Left lung (tissue), 14 donors: ENCODE measurements at places on chromosomes 3 and 15. TPM values are rescaled to one million over a fixed set of nuclear protein-coding genes. Genes with fewer than 3 reads are reported as not detected.

GRCh38 chr15:47551079-47551478 lies 166.2 kb upstream of the SEMA6D start:
- H3K27ac ChIP-seq = no peak overlapping the region
- H3K27me3 ChIP-seq = no peaks in the 10 kb centered on the region
- no peak for DNase-seq
- H3K4me3 ChIP-seq = no peak overlapping the region
- H3K4me1 ChIP-seq = no peaks in the 10 kb centered on the region

The ZCWPW2 gene
- 0.84 TPM for total RNA-seq

DNA sequence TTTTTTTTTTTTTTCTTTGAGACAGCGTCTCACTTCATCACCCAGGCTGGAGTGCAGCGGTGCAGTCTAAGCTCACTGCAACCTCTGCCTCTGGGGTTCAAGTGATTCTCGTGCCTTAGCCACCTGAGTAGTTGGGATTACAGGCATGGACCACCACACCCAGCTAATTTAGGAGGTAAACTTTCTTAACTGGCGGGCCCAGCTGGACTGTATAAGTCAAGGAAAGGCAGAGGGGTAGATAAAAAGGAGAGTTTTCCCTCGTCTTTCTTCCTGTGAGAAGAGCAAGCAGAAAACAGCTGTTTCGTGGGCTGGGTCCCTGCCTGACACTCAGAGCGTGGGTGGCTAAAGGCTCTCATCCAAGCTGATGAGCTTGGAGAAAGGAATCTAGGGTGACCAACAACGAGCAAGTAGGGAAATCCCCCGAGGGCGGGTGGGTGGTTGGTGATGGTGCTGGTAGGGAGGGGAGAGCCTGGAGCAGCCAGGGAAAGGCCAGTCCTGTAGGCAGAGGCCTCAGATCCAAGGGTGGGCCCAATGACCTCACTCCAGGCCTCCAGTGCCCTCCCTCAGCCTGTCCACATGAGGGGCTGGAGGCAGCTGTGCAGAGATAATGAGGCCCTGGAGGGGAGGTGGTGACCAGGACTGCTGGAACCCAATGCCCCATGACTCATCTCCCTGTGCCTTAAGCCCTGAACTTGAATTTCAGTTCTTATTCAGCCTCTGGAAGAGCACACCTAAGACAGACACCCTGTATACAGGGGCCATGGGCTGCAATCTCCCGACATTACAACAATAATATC lies 43.1 kb upstream of the LIMD1 start:
- H3K4me3 ChIP-seq = no peak overlapping the region
- H3K27me3 ChIP-seq = no peaks in the 10 kb centered on the region
- no peaks in the 10 kb centered on the region for H3K36me3 ChIP-seq
- H3K27ac ChIP-seq = no peak overlapping the region
- peaks cover 37% of the 10 kb centered on the region for H3K4me1 ChIP-seq

The TRMT10C gene
- total RNA-seq = 12.3 TPM

The SNURF gene
- 6.6 TPM for total RNA-seq

DNA sequence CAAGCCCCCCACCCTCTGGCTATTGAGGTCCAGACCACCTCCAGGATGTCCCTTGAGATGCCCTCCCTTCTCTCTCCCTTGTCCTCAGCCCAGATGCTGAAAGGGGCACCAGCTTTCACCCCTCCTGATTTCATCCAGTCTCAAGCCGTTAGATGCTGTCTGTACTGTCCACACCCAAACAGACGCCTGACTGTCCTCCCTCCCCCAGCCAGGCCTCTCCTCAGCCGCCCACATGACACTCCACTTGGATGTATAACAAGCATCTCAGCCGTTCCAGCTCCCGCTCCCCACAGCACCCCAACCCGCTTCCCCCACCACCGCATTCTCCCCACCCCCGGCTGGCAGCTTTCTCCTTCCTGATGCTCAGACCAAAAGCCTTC lies 25.0 kb upstream of the CYP11A1 start:
- H3K36me3 ChIP-seq = no peaks in the 10 kb centered on the region
- DNase-seq = no peak
- no peaks in the 10 kb centered on the region for H3K27me3 ChIP-seq
- H3K4me1 ChIP-seq = peaks cover 17% of the 10 kb centered on the region

DNA sequence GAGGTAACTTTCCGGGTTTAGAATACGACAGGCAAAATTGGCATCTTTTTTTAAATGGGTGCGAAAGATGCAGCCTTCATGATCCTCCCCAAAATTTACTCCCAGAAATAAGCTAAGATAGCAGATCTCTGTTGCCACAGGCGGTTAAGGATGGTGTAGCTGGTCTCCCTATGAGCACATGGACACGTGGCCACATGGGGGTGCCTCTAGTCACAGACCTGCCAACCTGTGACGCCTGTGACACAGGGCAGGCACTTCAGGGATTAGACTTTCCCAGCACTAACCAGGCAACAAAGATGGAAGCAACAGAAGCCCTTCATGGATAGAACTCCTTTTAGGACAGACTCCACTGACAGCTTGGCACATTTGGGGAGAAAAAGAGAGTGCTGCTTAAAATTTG lies 320.3 kb downstream of the THSD4 start:
- no peaks in the 10 kb centered on the region for H3K36me3 ChIP-seq
- DNase-seq = no peak
- no peak overlapping the region for H3K4me3 ChIP-seq
- peaks cover 9% of the 10 kb centered on the region for H3K4me1 ChIP-seq
- H3K27me3 ChIP-seq = no peaks in the 10 kb centered on the region
- no peak overlapping the region for H3K27ac ChIP-seq

GRCh38 chr15:68499620-68500312 lies 67.8 kb upstream of the ITGA11 start:
- H3K27me3 ChIP-seq = no peaks in the 10 kb centered on the region
- no peak for DNase-seq
- no peaks in the 10 kb centered on the region for H3K36me3 ChIP-seq
- no peak overlapping the region for H3K4me3 ChIP-seq
- no peaks in the 10 kb centered on the region for H3K4me1 ChIP-seq

DNA sequence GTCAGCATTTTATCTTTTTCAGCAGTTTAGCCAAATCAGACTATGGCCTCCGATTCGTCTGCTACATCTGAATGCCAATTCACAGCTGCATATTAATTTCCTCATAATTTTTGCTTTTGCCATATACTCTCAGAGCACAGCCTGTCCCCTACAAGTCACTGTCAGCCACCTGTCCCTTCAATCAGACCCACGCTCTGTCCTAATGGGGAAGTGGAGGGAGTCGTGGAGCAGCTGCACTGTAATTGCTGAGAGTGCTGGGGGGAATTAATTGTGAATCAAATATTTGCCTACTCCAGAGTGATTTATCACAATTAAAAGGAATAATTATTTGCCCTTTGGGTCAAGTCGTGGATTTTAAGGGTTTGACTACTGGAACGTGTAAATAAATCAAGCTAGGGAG lies 75.5 kb downstream of the EBLN2 start:
- H3K4me1 ChIP-seq = no peaks in the 10 kb centered on the region
- DNase-seq = no peak
- no peak overlapping the region for H3K27ac ChIP-seq
- no peaks in the 10 kb centered on the region for H3K27me3 ChIP-seq
- no peaks in the 10 kb centered on the region for H3K36me3 ChIP-seq
- no peak overlapping the region for H3K4me3 ChIP-seq

DNA sequence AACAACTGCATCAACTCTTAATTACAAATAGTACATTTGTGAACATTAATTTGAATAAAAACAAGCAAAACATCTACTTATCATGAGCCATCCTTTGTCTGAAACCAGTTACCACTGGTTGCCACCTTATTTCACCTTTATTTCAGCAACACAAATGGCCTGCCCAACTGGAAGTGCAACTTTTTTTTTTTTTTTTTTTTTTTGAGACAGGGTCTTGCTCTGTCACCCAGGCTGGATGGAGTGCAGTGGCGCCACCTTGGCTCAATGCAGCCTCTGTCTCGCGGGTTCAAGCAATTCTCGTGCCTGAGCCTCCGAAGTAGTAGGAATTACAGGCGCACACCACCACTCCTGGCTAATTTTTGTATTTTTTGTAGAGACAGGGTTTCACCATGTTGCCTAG lies 13.1 kb downstream of the WDR82 start:
- no peak overlapping the region for H3K27ac ChIP-seq
- peaks cover 59% of the 10 kb centered on the region for H3K4me1 ChIP-seq
- no peaks in the 10 kb centered on the region for H3K36me3 ChIP-seq
- no peak overlapping the region for H3K4me3 ChIP-seq

GRCh38 chr3:143901105-143901504 lies 52.8 kb upstream of the SLC9A9 start:
- H3K27me3 ChIP-seq = no peaks in the 10 kb centered on the region
- no peak for DNase-seq
- no peaks in the 10 kb centered on the region for H3K4me1 ChIP-seq
- no peak overlapping the region for H3K27ac ChIP-seq
- no peak overlapping the region for H3K4me3 ChIP-seq

GRCh38 chr3:186255703-186256331 lies 106.2 kb downstream of the DGKG start:
- no peaks in the 10 kb centered on the region for H3K27me3 ChIP-seq
- no peaks in the 10 kb centered on the region for H3K4me1 ChIP-seq
- no peak for DNase-seq
- H3K27ac ChIP-seq = no peak overlapping the region

- peaks cover 44% of the 10 kb centered on the region for H3K27me3 ChIP-seq
- H3K27ac ChIP-seq = no peak overlapping the region
- DNase-seq = no peak
- no peak overlapping the region for H3K4me3 ChIP-seq
- H3K36me3 ChIP-seq = no peaks in the 10 kb centered on the region
- H3K4me1 ChIP-seq = no peaks in the 10 kb centered on the region
These were observed 25.8 kb upstream of the TGM5 start for GRCh38 chr15:43292375-43293078.

The ACKR4 gene
- total RNA-seq = 4.8 TPM

DNA sequence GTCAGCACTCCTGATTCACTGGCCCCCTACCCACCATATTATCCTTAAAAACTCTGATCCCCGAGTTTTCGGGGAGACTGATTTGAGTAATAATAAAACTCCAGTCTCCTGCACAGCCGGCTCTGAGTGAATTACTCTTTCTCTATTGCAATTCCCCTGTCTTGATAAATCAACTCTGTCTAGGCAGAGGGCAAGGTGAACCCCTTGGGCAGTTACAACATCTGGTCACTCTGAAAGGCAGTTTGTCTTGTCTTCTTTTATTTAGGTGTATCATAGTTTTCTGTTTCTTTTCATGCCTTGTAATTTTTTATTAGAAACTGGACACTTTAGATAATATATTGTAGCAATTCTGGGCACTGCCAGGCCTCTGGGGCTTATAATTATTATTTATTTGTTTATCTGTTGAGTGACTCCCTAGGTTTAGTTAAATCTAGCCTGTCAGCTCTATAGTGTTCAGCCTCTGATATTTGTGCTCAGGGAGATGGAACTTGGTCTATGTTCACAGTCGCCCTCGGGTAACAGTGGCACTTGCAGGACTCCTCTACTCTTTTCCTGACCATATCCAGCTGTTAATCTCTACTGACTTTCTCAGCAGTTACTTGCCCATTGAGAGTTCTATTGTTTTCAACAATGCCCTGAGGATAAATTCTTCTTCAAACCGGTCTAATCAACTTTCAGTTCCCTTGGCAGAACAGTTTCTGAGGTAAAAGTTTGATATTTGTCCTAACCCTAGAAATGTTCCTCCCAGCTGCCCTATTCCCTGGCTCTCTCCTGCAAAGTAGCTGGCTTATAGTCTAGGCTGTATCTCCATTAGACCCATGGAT lies 15.5 kb upstream of the PLAAT1 start:
- H3K27ac ChIP-seq = no peak overlapping the region
- DNase-seq = no peak
- H3K4me3 ChIP-seq = no peak overlapping the region

- H3K27me3 ChIP-seq = no peaks in the 10 kb centered on the region
- H3K4me1 ChIP-seq = peaks cover 29% of the 10 kb centered on the region
- H3K27ac ChIP-seq = peak overlapping the region; percentile 98
- DNase-seq = no peak
These were observed 841 bp downstream of the EIF3J start for GRCh38 chr15:44537735-44538240.

GRCh38 chr15:50225057-50225456 lies 40.5 kb downstream of the HDC start:
- no peaks in the 10 kb centered on the region for H3K36me3 ChIP-seq
- no peak for DNase-seq
- H3K4me3 ChIP-seq = no peak overlapping the region
- H3K27me3 ChIP-seq = no peaks in the 10 kb centered on the region
- no peak overlapping the region for H3K27ac ChIP-seq

DNA sequence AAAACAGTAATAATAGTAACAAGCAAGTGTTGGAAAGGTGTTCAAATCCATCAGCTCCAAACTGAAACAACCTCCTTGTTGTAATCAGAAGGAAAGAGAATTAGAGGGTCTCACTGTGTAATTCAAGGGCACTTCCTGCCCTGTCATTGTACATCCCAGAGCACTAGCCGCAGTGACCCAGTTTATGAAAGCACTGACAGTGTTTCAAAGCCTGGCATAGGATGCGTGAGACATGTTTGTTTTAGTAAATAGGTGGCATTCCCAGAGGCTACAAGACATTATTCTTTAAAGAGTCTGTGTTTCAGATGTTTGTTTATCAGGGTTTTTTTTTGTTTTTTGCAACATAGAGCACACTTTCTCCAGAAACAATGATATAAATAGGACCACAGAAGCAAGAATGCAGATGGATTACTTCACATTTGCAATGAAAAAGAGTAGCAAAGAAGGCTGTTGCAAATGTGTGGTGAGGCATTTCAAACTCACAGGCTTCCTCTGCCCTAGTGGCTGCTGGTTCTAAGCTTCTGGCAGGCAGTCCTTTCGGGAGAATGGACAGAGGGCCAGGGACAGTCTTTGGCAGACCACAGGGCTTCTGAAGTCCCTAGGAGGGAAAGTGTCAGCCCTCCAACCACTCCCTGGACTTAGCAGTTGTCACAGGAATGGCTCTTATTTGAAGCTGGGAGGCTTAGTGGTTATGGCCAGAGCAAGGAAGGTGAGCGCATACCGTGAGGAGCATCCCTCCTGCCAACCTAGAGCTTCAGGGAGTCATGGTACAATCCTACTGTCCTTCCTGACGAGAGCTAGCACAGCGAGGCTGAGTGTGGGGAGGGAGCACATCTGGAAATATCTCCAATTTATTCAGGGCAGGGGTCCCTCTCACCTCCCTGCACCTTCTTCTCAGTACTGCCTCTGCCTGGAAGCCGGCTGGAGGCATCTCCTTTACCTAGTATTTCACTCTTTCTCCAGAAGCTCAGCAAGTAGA lies 31.4 kb upstream of the TIPARP start:
- DNase-seq = no peak
- no peaks in the 10 kb centered on the region for H3K27me3 ChIP-seq
- no peaks in the 10 kb centered on the region for H3K4me1 ChIP-seq
- no peak overlapping the region for H3K4me3 ChIP-seq
- H3K36me3 ChIP-seq = no peaks in the 10 kb centered on the region
- H3K27ac ChIP-seq = no peak overlapping the region

- H3K4me3 ChIP-seq = no peak overlapping the region
- H3K4me1 ChIP-seq = peaks cover 2% of the 10 kb centered on the region
- no peak for DNase-seq
- no peak overlapping the region for H3K27ac ChIP-seq
- H3K27me3 ChIP-seq = no peaks in the 10 kb centered on the region
These were observed 126.4 kb downstream of the PTPRG start for GRCh38 chr3:61687663-61688306.

GRCh38 chr15:70585707-70586034 lies 177.7 kb downstream of the UACA start:
- H3K27me3 ChIP-seq = peaks cover 13% of the 10 kb centered on the region
- H3K4me1 ChIP-seq = peaks cover 6% of the 10 kb centered on the region
- no peaks in the 10 kb centered on the region for H3K36me3 ChIP-seq
- DNase-seq = no peak

- H3K4me3 ChIP-seq = no peak overlapping the region
- no peaks in the 10 kb centered on the region for H3K27me3 ChIP-seq
- H3K4me1 ChIP-seq = no peaks in the 10 kb centered on the region
- no peaks in the 10 kb centered on the region for H3K36me3 ChIP-seq
These were observed 384.3 kb upstream of the NR2F2 start for GRCh38 chr15:95946241-95946640.
